ENCODE measurements at places on chromosomes 5 and 9.

DNA sequence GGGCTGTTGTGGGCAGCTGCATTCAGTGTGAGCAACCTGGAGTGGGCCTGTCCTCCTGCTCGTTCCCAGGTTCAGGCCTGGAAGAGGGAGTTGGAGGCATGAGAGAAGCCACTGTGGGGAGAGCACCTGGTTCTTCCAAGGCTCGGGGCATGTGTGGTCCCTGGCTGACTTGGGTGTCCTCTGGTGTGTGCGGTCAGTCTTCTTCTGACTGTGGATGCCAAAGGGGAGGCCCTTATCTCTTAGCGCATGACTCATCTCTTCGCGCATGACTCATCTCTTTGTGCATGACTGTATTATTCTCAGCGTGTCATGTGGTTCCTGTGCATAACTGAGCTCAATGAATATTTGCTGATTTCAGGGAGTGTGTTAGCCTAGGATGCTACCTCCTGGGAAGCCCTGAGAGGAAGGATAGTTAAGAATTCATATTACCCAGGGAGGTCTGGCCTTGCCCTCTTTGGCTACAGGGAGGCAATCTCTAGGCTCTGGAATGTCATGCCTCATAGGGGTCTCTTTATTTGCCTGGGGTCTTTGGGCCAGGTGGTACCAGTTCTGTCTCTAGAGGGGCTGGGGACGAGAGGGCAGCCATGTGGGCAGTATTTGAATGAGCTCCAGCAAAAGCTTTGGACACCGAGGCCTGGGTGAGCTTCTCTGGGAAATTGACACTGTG lies 188.7 kb downstream of the HSPA4 start:
- DNase-seq, result no peak

DNA sequence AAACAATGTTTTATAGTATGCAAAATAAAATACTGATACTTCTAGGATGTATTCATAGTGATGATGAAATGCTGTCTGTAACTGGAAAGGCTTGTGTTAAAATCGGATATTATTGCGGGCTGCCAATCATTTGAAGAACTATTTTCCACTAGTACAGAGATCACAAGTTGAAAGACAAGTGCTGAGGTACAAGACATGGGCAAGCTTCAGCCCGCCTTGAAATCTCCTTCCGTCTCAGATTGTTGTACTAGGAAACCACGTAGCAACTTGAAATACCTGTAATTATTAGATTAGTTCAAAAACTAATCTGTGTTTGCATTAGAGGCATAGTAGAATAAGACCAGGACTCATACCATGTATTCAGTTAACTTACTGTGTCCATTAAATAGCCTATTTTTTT lies 218.2 kb downstream of the ARHGEF28 start:
- DNase-seq, result no peak

- no peak for DNase-seq
Measured at GRCh38 chr9:33157960-33158842, 8.9 kb downstream of the B4GALT1 start.

DNA sequence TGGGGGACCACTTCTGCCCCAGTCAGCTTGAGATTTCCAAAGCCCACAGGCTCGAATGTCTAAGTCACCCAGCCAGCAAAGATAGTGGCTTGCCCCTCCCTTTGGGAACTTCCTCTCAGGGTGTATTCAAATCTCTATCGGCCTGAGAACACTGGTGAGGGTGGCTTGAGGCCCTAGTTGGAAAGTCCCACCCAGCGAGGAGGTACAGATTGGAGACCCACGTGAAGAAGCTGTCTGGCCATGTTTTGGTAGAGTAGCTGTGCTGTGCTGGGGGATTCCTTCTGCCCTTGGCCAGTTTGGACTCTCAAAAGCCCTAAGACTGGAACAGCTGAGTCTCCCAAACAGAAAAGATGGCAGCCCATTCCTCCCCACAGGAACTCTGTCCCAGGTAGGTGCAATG lies 172.7 kb upstream of the RIOK2 start:
- DNase-seq, result no peak

DNA sequence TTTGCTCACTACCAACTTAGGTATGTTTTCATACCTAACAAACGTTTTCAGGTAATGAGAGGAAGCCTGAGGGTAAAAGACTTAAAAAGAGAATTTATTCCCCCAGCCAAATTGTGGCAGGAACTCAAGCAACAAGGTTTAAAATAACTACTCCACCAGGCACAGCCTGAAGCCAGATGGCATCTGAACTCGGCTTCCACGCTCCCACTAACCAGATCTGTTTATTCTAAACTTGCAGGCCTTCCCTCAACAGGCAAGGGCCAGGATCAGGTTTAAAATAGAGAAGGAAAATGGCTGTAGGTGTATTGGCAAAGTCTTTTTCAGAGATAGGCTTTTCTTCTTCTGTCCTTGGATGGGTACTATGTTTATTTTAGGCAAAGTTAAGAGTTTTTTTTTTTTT lies 89.4 kb downstream of the OTULIN start:
- no peak for DNase-seq

DNA sequence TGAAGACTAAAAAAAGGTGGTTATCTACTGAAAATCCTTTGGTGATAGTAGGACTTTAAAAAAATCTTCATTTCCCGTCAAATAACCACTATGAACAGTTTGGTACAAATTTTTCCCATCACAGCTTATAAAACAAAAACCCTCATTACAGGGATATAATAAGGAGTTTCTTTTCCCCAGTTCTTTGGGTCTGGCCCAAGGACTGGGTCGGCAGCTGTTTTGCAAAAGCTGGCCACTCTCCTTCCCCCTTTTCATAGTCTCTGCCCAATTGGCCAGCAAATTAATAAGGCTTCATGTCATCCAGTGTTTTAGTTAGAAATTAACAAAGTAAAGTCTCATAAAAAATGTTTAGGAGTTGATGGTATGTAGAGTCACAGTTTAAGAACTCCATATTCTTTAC lies 47.0 kb upstream of the PDE8B start:
- no peak for DNase-seq

DNA sequence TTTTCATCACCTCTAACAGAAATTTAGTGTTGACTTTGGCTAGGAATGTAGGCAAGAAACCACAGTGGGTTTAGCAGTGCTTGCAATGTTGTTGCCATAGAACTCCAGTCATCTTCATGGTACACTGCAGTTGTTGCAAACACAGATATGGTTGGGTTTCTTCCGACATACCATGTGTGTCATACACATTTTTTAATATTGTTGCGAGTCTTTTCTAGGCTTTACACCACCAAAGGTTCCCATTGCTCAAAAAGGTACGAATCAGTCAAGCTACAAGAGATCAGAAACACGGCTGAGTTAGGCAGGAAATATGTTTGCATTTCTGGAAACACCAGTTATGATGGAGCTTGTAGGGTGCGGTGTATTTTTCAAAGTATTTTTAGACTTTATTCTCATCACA lies 172.4 kb downstream of the SYK start:
- DNase-seq, result no peak

GRCh38 chr9:98869866-98870265 lies 62.4 kb downstream of the GALNT12 start:
- DNase-seq, result no peak

DNA sequence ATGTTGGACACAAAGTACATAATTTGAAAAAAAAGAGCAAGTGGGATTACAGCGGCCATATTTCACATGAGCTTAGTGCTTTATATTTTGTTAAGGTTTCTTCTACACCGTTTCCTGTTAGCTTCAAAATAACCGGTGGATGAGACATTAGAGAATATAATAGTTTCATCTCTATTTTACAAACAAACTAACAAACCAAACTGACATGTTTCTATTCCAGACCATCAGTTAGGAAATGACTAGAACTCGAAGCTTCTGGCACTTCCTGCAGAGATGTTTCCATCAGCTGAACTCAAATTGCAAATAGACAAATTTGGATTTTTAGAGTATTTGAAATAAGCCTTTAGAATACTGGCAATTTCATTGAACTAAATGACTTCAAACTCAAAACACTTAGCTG lies 86.5 kb downstream of the MTRR start:
- no peak for DNase-seq

- DNase-seq, result peak; percentile 20
Measured at GRCh38 chr5:141734501-141735229, 52.6 kb upstream of the ARAP3 start.

DNA sequence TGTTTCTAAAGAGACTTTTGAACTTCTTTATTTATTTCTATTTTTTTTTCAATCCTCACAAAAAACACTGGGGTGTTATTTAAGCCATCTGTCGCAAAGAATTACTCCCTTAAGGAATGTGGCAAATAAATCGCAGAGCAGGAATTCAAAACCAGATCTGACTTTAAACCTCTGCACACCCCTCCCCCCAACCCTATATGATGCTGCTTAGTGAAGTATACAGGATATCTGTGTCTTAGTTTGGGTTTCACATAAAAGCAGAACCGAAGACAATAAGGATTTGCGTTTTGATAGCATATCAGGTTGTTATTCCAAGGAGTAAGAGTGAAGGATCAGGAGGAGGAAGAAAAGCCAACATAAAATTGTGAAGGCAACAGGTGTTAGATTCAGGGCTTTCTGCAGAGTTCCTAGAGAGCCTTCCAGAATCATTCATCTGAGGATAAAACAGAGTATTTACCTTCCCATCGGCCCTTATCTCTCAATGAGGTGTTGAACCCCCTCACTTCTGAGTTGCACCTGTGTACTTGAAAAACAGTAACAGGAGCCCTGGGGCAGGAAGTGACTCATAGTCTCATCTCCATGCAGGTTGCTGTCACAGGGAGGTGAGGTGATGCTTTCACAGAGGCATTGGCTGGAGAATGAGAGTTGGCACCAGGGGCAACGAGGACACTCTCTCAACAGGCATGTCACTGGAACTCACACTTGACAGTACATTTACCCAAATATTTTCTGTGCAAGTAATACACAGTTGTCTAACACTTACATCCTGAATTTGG lies 33.5 kb upstream of the DMRT3 start:
- DNase-seq, result no peak

GRCh38 chr9:95507464-95508241 lies 9.1 kb downstream of the PTCH1 start:
- peak; percentile 58 for DNase-seq

- DNase-seq, result peak; percentile 48
Measured at GRCh38 chr9:119365291-119366027, 3.8 kb downstream of the BRINP1 start.

DNA sequence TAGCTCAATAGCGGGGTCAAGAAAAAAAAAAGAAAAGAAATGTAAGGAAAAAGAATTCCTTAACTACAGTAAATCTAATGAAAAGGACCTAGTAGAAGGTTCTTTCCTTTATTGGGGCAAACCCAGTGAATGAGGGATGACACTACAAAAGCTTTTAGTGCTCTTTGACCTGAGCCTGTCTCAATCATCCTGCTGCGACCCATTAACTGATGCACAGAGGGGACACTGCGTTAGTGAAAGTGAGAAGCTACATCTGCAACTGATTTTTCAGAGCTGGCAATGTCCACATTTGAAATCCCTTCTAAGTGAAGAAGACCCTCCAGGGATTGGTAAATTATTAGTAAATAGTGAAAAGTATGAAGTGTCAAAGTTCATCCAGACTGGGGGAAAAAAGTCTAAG lies 101.1 kb downstream of the OTULIN start:
- DNase-seq, result no peak

GRCh38 chr5:96149546-96149945 lies 187.9 kb upstream of the ELL2 start:
- no peak for DNase-seq

- no peak for DNase-seq
Measured at GRCh38 chr9:38253200-38253599, 139.3 kb upstream of the ALDH1B1 start.

DNA sequence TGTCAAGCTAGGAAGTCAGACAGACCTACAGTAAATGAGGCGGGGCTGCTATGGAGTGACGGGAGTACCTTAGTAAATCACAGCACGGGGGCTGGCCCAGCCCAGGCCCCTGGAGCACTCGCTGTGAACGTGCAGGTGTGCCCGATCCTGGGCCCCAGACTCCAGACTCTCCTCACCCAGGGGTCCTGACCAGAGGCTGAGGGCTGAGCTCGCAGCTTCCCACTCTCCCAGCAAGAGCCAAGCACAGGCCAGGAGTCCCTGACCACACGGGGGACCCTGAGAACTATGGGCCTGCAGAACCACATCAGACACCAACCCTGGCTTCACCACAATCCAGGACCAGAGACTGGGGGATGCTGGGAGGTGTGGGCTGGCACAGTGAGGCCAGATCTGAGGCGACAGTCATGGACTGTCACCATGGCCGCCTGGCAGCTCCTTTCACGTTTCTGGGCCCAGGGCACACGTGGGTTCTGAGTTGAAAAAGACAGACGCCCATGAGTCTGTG lies 73.4 kb downstream of the ADAMTS2 start:
- no peak for DNase-seq

GRCh38 chr9:13993632-13994185 lies 320.2 kb downstream of the NFIB start:
- peak; percentile 94 for DNase-seq

DNA sequence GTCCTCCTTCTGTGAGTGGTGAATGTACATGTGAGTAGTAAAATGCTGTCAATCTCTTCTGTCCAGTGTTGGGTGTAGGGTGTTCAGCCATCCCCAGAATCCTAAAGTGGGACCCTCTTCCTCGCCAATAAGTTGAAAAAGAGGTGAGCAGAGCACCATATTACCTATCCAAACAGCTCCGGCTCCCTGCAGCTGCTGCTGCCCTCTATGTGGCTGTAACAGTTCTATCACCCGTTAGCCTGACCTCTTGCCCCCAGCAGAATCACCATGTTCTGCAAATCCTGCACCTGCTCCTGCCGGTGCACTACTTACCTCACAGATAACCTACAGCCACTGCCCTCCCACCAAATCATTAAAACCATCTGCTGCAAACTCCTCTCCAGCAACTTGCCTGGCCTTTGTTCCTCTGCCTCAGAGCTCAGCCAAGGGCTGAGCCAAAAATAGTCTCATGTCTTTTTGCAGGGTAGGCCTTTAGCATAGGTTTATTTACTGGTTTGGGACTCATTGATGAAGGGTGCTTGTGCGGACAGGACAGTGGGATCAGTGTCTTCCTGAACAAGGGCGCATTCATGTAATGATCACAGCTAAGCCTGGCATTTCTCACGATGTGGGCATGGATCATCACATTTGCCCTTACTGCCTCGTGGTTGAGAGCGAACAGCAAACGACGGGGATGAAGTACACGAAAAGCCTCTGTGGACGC lies 49.6 kb upstream of the CCL21 start:
- no peak for DNase-seq

GRCh38 chr9:127503379-127503921 lies 52.1 kb downstream of the LRSAM1 start:
- DNase-seq, result no peak

DNA sequence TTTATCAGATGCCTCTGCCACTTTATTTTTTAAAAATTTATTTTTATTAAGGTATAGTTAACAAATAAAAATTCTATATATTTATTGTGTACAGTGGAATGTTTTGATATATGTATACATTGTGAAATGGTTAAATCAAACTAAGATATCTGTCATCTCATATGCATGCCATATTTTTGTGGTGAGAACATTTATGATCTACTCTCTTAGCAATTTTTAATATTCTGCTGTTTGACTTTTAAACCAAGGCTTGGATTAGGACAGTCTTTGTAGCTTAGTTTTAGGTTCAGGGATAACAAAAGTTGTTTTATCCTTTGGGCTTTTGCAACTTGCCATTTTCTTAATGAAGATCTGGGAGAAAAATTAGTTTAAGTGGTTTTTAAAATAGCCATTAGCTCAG lies 46.0 kb upstream of the CDKN2B start:
- DNase-seq, result no peak

GRCh38 chr5:53826504-53826903 lies 266.1 kb downstream of the NDUFS4 start:
- DNase-seq, result no peak

GRCh38 chr9:131676431-131676972 lies 63.4 kb downstream of the RAPGEF1 start:
- no peak for DNase-seq

GRCh38 chr5:79845448-79846197 lies 145.4 kb downstream of the MTX3 start:
- no peak for DNase-seq

- DNase-seq, result no peak
Measured at GRCh38 chr9:121778252-121779225, 127.1 kb downstream of the DAB2IP start.

Data from NCI-H1092 treated with DMSO at 0.1 percent for 48 hours (cell line).